Mesenteric fat pad (tissue), 1 donor: ENCODE measurements at places on chromosomes 3 and 15. TPM values are rescaled to one million over a fixed set of nuclear protein-coding genes. Genes with fewer than 3 reads are reported as not detected.

Gene PLA1A
- total RNA-seq = 3.4 TPM

Gene SEMA4B
- 15.8 TPM for total RNA-seq

Gene GOLIM4
- 26.0 TPM for total RNA-seq

Gene THAP10
- 1.0 TPM for total RNA-seq

Gene NEK4
- total RNA-seq = 18.1 TPM

Gene TGM4
- not detected for total RNA-seq

Gene TOP2B
- 72.0 TPM for total RNA-seq

Gene ARNT2
- 1.8 TPM for total RNA-seq
